ENCODE measurements at places on chromosomes 1 and 21.

DNA sequence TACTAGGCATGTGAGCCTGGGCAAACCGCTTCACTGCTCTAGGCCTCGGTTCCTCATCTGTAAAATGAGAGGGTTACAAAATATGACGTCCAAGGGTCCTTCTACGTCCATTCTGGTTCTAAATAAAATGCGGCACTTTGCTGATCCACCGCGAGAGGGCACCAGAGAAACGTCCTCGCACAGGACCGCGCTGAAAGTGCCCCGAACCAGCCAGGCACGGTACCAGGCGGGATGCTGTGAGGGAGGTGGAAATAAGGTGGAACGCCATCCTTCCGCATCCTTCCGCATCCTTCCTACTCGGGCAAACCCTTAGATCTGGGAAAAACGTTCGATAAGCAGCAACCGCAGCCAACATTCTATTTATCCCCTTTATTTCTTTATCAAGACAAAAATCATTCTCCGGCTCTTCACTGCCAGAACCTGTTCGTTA lies 60.3 kb upstream of the KRTAP19-8 start:
- DNase-seq = peak; percentile 54

DNA sequence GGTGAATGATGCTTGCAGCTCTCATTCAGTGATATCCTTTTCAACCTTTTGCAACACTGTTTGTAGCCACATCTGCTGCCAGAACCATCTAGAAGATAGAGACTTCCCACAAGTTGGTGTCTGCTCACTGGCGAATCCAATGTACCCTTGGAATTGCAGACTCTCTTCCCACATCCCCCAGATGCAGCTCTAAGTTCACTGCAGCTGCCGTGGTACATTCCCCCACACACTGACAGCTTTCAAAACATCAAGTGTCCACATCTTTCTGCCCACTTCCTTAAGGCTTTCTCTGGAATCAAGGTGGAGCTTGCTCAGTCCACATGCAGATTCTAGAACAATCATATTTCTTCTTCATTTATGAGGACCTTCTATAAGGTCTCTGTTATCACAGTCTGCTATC lies 99.2 kb downstream of the PLPPR4 start:
- no peak for DNase-seq

DNA sequence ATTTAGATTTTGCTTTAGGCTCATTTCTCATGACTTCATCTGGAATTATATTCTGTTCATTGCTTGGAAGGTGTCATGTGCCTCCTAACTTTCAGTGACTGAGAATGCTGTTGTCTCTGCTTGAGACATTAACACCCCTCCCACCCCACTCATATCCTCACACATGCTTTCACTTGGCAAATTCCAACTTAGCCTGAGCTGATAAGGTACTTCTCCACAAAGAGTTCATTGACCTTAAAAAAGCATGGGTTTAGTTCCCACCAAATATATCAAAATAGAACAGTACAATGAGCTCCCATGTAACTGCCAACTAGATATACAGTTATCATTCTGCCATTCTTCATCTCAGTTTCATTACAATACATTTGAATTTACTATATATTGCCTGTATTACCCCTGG lies 576.5 kb upstream of the ADGRL2 start:
- no peak for DNase-seq

- no peak for DNase-seq
Observed at GRCh38 chr21:31260790-31261189, 83.3 kb downstream of the TIAM1 start.

DNA sequence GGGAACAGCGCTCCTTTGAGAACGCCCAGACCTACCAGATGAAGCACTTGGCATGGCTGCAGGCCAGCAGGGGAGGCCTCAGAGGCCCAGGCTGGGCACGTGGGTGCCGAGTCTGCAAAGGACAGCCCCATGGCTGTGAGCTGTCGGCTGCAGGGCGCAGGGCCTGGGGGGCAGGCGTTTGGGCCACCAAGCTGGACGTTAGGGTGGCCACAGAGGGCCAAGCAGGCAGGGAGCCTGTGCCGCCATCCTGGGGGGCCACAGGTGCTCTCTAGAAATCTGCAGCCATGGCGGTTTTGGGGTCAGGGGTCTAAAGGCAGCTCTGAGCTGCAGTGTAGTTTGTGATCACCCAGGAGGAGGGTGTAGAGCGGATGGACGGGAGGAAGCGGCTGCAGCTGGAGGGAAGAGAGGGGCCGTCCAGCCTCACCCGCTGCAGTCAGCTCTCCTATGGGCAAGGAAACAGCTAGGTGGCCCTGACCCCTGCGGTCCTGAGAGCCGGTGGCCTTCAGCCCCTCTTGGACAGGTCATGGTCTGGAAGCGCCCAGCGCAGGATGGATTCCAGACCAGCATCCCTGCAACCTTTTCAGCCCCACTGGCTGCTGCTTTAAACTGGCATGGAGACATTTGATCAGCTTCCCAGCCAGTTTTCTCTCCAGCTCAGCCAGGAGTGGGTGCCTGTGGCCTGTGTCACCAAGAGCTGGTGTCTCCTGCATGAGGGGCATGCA lies 11.0 kb downstream of the IBA57 start:
- DNase-seq = no peak

Measured in iPS DF 6.9 (cell line).